Stimulated activated CD4-positive, alpha-beta T cell treated with anti-CD3 and anti-CD28 coated beads, Interleukin-1b, Interleukin-23, amount 100 ng/mL, for 4 hours (primary cell): ENCODE measurements at places on chromosomes 2 and 18.

- no peak for DNase-seq
These were observed 845 bp downstream of the CFAP210 start for GRCh38 chr2:169693360-169693759.

- DNase-seq: no peak
These were observed 14.2 kb downstream of the NIFK start for GRCh38 chr2:121722479-121722878.

DNA sequence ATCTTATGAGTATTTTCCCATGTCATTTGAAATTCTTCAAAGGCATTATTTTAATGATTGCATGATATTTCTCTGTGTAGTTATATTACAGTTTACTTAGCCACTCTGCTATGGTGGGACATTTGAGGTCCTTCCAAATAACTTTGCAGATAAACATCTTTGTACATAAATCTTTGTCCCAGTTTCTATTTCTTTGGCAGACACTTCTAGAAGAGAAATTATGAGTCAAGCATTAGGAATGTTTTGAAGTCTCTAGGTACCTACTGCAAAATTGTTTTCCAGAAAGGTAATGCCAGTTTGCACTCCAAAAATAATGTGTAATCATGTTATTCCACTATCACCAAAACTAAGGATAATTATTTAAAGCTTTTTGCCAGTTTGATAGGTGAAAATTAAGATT, 149.7 kb downstream of the EN1 start:
- no peak for DNase-seq

GRCh38 chr2:71100195-71100964, 29.6 kb downstream of the MCEE start:
- peak; percentile 28 for DNase-seq

DNA sequence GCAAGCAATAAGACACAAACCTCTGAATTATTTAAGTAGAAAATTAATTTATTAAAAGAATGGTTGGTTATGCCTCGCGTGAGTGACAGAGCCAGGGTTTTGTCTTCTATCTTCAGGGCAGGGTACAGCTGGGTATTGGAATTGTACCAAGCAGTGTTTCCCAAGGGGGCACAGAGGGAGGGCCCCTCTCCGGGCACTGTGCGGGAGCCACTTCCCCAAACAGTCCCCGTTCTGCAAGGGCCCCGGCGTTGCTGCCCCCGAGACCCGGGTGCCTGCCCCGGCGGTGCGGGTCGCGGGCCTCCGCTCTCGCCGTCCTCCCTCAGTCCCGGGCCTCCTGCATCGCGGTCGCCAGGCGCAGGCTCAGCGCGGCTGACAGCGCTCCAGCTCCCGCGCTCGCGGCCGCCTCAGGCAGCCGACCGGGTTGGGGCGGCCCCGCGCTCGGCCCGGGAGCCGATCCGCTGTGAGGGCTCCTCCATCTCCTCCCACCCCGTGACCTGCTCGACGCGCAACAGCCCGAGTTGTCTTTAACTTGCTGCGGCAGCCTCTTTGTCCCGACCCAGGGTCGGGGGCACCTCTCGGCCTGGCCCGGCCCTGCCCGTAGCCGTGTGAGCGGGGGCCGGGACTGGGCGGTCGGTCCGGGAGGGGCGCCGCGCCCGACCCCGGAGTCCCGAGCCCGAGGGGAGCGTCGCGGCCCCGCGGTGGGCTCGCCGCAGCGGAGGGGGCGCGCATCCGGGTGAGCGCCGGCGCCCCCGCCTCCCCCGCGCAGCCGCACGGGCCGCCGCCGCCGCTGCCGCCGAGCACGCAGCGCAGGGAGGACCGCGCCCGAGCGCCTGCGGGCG, 620 bp upstream of the GALNT1 start:
- DNase-seq: peak; percentile 34

DNA sequence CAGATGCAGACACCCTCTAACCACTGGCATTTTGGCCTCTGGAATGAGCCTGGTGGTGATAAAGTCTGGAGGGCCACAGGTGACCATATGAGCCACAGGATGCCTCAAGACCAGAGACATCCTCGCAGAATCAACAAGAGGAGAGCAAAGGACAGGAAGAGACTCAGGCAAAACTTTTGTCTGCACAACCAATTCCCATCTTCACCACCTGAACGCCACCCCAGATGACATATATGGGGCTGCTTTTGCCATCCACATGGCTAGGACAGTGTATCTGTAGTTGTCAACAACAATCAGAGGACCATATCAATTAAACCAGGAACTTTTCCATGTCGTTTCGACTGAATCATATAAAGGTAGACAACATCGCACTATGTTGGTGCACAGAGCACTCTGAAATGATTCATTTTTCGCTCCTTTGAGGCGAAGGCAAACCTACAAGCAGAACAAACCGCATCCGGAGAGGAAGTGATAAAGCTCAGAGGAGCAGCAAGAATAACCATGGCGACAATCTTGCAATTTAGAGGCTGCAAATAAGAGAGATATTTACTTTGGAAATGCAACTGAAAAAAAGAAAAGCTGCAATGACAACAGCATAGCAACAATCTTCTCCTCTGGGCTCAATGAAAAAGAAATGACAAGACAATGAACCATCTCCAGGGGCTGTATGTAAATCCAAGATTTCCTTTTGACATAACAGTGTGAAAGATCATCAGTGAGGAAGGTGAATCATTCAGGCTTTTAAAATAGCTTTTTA, 204.5 kb downstream of the ARL4C start:
- peak; percentile 56 for DNase-seq

DNA sequence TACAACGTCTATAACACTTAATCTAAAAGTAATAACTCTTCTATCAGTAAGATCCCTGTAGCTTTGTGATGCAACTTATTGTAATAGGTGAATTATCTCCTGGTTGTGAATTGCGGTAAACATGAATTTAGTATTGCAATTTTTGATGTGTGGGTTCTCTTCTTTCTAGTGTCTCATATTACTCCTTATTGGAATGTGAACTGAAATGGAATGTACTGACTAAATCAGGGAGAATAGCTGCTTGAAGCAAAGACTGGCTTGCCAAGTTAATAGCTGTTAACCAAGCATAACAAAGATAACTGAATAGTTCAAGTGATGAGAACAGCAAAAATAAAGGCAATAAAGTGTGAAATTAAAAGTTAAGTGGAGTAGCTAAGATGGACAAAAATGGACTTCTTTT, 60.5 kb upstream of the TFPI start:
- no peak for DNase-seq

- DNase-seq: no peak
These were observed 20.9 kb upstream of the ANXA4 start for GRCh38 chr2:69721022-69721421.

GRCh38 chr2:218383892-218384519, 1.9 kb downstream of the SLC11A1 start:
- DNase-seq: no peak

DNA sequence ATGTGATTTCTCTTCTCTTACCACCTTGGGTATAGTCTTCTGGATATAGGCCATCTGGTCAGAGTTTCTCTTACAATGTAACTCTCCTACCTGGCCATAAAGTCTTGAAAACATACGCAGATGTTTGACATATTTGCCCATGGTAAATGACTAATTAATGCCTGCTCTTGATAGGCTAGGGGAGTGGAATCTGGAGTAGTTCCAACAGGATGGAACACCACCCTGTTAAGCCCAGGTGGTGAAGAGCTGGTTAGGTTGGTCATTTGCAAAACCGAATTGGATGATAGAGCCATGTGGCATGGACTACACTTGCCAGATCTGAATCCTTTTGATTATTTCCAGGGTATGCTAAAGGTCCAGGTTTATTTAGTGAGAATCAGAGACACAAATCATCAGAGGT, 36.5 kb downstream of the HADHB start:
- no peak for DNase-seq
